ENCODE measurements at places on chromosomes 16 and 17.
A peak's percentile ranks its signal among the peaks of the same experiment; 100 is the strongest.

DNA sequence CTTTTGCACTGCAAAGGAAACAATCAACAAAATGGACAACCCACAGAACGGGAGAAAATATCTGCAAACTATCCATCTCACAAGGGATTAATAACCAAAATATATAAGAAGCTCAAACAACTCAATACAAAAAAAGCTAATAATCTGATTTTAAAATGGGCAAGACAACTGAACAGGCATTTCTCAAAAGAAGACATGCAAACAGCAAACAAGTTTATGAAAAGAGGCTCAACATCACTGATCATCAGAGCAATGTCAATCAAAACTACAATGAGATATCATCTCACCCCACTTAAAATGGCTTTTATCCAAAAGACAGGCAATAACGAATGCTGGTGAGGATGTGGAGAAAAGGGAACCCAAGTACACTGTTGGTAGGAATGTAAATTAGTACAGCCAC is 34.8 kb downstream of the SYNRG start:
- DNase-seq: no peak

DNA sequence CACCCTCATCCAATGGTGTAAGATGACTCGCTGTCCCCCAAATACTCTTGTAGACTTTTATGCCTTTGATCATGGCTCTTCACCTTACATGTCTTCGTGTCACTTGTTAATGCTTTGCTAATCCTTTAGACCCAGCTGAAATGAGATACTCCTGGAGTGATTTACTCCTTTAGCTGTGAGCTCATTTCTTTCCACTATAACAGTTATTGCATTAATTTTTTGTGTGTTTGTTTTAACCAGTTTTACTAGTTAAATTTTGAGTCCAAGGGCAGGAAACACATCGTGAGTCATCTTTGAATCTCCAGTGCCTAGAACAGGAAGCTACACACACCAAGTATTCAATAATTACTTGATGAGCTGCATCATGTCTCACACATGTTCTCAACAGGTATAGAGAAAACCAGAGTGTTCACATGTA is 6.5 kb upstream of the CTCF start:
- no peak for DNase-seq

DNA sequence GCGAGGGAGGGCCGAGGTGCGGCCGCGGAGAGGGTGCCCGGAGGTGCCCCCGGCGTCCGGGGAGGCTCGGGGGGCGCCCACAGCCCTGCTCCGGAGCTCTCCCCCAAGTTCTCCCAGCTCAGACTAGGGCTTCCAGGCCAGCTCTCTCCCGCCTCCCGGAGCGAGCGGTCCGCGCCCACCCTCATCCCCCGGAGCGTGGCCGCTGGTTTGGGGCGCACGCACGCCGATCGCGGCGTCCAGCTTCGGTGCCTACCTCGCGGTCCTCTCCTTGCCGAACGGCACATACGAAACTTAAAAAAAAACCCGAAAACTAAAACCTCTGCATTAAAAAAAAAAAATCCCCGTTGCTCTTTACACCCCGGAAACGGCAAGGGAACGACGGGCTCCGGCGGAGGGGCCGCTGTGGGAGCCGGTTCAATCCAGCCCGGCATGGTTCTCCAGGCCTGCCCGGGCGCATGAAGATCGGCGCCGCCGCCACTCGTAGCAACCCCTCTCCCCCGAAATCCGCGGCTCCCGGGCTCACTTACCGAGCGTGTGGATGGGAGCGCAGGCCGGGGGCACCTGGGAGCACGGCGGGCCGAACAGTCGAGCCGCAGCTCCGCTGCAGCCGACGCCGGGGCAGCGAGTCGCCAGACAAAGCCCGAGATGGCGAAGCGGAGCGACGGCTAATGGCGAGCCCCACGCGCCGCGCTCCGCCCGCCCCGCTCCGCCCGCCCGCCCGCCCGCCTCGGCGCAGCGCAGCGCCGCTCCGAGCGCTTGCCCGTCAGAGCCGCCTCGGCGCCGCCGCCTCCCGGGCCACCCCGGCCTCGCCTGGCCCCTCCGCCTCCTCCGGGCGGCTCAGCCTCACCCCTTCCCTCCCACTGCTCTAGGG is 973 bp upstream of the UBTF start:
- peak; percentile 26 for DNase-seq

DNA sequence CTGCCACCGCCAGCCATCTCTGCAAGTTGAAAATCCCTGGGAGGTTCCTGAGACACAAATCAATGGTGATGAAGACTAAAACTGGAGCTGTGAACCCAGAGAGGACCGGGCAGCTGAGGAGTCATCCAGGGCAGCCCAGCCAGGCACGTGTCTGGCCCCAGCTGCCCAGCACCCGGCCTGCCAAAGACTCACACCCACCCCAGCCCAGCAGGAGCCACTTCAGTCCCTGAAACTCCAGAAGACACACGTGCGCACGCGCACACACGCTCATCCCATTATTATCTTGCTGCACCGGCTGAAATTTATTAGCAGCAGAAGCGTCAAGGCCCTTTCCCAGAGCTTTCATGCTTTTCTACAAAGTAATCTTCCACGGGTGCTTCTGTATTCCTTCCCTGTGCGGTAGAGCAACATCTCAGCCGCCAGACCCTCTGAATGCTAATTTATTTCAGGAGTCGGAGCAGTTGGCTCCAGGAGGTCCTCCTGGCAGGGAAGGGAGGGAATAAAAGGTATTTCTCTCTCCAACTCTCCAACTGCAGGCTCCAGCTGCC is 59.8 kb upstream of the RBFOX3 start:
- DNase-seq: no peak

DNA sequence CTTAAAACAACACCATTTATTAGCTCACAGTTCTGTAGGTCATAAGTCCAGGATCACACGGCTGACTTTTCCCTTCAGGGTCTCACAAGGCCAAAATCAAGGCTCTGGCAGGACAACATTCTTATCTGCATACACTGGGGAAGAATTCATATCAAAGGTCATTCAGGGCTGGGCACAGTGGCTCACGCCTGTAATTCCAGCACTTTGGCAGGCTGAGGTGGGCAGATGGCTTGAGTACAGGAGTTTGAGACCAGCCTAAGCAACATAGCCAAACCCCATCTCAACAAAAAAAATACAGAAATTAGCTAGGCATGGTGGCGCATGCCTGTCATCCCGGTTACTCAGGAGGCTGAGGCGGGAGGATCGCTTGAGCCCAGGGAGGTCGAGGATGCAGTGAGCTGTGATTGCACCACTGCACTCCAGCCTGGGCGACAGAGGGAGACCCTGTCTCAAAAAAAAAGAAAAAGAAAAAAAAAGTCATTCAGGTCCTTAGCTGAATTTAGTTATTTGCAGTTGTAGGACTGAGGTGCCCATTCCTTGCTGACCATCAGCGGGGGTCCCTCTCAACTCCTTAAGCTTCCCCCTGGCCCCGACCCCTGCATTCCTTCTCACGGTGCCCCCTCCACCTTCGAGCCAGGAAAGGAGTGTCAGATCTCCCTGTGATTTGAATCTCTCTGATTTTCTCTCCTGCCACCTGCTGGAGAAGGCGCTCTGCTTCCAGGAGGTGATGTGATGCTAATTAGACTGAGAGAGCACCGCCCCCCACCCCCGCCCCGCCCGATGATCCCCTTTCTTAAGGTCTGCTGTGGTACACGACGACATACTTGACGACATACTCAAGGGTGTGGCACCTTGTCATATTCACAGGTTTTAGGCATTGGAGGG is 91.8 kb upstream of the CLEC18A start:
- no peak for DNase-seq

- peak; percentile 50 for DNase-seq
Observed at GRCh38 chr16:53518550-53519416, 15.8 kb upstream of the AKTIP start.

- no peak for DNase-seq
Observed at GRCh38 chr17:63136369-63137012, 170.5 kb downstream of the TANC2 start.

GRCh38 chr17:47650525-47651522 is 1.1 kb downstream of the KPNB1 start:
- peak; percentile 84 for DNase-seq

GRCh38 chr17:62782730-62783270 is 25.3 kb downstream of the MARCHF10 start:
- no peak for DNase-seq

DNA sequence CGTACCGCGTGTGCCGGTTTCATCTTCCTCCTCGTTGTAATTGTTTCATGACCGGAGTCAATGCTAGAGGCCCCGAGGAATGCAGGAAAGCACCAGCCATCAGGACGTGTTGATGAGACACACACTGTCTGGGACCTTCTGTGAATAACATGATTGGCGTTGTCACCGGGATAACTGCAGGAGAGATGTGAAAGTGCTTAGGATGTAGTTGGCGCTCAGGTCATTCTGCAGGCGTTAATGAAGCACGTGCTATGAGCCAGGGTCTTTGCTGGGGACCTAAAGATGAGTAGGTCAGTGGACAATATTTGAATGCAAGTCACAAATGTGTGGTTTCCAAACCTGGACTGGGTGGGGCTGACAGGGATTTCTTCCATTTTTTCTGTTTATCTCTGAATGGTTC is 181.6 kb upstream of the HSBP1 start:
- no peak for DNase-seq

DNA sequence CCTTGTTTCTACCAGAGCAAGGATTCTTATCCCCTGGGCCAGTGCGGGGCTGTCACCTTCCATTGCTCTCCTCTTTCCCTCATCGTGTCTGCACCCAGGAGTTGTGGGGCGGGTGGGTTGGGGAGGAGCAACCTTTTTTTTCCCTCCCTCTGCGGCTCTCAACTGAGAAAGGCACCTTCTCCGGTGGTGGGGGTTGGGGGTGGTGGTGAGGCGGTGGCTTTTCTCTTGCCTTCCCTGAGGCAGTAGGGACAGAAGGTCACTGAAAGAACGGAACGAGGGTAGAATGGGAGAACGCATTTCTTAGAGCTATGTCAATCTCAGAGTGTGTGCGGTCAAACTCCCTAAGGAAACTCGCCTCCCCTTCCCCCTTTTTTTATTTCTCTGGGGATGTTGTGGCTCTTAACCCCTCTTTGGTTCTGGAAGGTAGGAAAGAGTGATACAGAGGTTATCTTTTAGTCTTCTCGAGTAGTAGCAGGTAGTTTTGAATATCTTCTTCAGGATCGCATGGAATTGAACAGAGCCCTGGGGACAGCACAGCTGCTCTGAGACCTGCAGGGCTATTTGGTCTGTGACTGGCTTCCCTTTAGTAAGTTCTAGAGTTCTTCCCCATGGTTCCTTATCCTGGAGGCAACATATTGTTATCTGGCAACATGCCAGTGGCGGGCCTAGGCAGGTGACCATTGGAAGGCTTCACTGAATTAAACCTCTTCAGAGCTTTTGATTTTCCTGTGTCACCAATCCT is 994 bp downstream of the CLTC start:
- DNase-seq: no peak

DNA sequence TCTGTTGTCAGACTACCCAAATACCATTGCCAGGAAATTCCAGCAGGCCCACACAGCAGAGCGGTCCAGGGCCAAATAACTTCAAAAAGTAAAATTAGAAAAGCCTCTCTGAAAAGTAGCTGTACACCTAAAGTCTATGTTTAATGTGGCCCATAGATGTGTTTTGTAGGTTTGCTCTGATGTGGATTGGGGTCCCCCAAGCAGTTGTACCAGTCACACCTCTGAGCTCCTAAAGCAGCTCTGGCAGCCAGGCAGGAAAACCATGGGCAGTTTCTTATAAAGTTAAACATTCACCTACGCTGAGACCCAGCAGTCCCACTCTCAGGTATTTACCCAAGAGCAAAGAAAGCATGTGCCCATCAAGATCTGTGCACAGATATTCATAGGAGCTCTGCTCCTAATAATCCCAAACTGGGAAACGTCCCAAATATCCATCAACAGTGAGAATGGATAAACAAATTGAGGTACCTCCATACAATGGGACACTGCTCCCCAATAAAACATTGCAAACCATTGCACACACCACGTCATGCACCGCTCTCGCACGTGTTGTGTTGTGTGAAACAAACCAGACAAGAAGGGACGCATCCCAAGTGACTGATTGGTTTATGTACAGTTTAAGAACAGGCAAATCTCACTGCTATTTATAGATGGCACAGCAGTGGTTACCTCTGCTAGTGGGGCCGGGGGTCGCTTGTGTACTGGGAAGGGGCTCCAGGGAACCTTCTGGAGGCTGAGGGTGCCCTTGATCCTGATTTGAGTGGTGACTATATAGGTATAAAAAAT is 15.8 kb upstream of the PRM1 start:
- DNase-seq: no peak

- DNase-seq: no peak
Observed at GRCh38 chr17:28573521-28573920, 2.2 kb upstream of the PIGS start.

- peak; percentile 42 for DNase-seq
Observed at GRCh38 chr17:3963237-3964201, 718 bp downstream of the ATP2A3 start.

DNA sequence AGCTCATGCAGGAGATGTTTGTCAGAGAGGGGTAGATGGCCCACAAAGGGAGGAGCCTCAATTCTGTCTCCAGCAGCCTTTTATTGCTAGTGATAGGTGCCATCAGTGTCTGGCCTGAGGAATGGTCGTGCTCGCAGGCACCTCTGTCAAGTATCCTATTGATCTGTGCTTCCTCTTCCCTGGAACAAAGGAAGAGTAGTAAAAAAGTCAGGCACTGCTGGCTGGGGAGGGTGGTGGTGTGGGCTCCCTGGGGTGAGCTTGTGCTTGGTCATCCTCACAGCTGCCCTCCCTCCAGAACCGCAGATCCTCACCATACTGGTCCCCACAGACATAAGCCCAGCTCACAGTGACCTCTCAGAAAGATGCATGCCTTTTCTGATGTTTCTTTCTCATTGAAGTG is 15.0 kb upstream of the SALL1 start:
- DNase-seq: no peak

- no peak for DNase-seq
Observed at GRCh38 chr17:29927546-29927945, 2.5 kb downstream of the SSH2 start.

DNA sequence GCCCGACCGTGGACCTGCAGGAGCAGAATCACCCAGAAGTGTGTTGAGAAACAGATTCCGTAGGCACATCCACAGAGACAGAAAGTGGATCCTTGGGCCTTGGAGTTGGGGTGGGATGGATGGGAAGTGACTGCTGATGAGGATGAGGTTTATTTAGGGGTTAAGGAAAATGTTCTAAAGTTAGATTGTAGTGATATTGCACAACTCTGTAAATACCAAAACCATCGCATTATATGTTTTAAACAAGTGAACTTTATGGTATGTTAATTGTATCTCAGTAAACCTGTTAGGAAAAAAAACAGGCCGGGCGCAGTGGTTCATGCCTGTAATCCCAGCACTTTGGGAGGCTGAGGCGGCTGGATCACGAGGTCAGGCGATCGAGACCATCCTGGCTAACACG is 3.6 kb downstream of the ENDOV start:
- no peak for DNase-seq

DNA sequence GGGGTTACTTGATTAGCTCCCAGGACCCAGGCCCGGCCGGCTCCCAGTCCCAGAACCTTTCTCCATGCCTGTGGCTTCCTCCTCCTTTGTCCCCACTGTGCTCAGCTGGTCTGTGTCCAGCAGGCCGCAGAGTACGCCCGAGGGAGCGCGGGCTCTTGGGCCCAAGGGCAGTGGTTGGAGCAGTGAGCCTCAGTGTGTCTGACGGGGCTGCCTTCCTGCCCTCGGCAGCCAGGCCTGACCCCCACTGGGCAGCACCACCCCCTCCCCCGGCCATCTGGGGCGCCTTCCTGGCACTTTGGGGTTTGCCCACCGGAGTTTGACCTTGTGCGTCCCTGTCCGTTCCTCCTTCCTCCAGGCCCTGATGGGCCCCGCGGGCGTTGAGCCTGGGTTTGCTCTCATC is 62.4 kb upstream of the PVALEF start:
- DNase-seq: no peak

Data from stimulated activated CD8-positive, alpha-beta memory T cell treated with anti-CD3 and anti-CD28 coated beads, Interleukin-4, amount 100 ng/mL, for 1 hour (primary cell).